ENCODE measurements at places on chromosomes 12 and 14.

DNA sequence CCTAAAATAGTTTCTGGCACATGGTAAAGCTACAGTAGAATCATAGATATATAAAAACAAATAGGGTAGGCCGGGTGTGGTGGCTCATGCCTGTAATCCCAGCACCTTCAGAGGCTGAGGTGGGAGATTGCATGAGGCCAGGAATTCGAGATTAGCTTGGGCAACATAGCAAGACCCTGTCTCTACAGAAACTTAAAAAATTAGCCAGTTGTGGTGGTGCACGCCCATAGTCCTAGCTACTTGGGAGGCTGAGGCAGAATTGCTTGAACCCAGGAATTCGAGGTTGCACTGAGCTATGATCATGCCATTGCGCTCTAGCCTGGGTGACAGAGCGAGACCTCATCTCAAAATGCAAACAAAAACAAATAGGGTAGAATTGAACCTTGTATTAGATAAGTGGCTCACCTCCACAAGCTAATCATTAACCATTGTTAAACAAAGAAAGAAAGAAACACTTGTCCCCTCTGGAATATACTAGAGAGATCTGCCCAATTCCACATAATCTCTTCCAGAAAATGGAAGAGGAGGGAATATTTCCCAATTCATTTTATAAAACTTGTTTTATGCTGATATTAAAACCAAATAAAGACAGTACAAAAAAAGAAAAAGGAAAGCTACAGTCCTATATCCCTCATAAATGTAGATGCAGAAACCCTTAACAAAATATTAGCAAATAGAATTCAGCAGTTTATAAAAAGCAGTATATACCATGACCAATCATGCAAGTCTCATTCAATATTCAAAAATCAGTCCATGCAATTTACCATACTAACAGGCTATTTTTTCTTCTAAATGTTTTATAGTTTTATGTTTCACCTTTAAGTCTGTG is 22.7 kb upstream of the DHRS2 start:
- no peak for DNase-seq

DNA sequence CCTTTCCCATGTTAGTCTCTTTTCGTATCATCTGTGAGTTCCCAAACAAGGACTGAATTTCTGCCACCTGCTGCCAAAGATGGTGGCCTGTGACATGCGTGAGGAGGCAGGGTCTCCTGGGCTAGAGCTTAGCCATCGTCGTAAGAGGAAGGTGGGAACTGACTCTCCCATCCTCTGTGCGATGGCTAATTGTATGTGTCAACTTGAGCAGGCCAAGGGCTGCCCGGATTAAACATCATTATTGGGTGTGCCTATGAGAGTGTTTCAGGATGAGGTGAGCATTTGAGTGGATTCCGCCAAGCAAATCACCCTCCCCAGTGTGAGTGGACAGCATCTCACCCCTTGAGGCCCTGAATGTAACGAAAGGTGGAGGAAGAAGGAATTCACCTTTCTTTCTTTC is 220.7 kb upstream of the DIO3 start:
- DNase-seq = no peak

- no peak for DNase-seq
These were observed 7.1 kb downstream of the RHOF start for GRCh38 chr12:121786440-121786825.

GRCh38 chr12:55906056-55906455 is 21.6 kb downstream of the PYM1 start:
- no peak for DNase-seq

DNA sequence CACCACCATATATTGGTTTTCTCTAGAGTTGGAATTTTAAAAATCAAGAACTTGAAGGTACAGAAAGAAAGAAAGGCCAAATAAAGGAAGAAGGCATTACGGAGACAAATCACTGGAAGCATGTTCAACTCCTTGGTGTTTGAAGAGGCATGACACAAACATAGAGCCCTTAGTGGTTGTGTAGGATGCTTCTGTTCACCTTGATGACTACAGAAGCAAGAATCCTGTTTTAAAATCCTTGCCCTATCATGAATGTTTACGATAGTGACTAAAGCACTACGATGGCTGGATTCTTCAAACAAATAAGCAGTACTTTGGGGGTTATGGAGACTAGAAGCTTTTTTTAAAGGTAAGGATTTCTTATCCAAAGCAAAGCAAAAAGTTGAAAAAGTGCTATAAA is 10.3 kb upstream of the ISM2 start:
- DNase-seq = no peak

GRCh38 chr14:96057738-96058137 is 18.6 kb downstream of the C14orf132 start:
- DNase-seq = no peak

DNA sequence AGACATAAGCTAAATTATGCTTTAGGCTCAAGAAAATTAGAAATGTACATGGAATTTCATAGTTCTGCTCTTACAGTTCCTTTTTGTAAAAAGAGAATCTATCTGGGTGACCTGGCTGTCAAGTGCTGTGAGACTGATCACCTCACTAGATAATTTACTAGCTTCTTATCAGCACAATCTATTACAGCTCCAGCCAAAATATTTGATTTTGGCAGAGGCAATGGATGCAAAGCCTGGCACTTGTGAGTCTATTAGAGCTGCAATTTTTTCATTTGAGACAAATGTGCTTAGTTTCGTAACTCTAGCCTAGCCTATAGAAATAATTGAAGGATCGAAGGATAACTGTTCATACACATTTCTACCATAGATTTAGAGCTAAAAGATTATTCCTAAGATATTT is 927.5 kb downstream of the SLC6A15 start:
- no peak for DNase-seq

GRCh38 chr12:97063292-97063935 is 156.4 kb downstream of the NEDD1 start:
- DNase-seq = no peak

GRCh38 chr12:96061864-96062453 is 26.6 kb upstream of the LTA4H start:
- DNase-seq = peak; percentile 3

GRCh38 chr14:38073641-38074040 is 134.1 kb upstream of the SSTR1 start:
- no peak for DNase-seq

DNA sequence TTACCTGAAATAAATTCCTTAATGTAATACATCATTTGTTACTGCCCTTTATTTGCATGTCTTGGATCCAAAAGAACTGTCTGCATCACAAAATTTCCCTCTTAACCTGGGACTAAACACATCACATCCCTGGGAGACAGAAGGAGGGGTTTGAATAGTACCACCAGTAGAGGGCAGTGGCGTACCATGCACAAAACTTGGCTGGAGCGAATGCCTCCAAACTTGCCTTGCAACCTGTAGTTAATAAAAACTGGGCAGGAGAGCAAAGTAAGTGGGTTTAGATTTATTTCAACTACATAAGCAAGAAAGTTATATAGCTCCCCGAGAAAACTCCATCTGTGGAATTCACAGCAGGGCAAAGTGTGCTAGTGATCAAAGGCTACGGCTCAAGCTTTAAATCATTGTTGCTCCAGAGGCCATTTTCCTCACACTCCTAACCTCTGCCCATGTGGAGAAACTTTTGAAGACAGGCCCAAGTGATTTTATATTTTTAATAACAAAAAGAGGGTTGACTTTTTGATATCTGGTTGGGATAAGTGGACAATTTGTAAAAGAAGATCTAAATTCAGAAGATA is 1176.7 kb upstream of the SEL1L start:
- peak; percentile 75 for DNase-seq

DNA sequence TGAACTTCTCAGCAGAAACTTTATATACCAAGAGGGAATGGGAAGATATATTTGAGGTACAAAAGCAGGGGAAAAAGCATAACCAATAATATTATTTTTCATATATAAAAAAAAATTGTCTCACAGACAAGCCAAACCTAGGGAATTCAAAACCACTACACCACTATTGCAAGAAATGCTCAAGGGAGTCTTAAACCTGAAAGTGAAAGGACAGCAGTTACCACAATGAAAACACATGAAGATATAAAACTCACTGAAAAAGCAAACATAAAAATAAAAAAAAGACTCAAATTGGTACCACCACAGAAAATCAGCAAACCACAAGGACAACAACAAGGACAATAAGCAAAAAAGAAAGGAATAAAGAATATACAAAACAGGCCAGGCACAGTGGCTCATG is 131.9 kb downstream of the CEP128 start:
- no peak for DNase-seq

- peak; percentile 51 for DNase-seq
These were observed 930.5 kb upstream of the NOVA1 start for GRCh38 chr14:27528328-27528727.

- no peak for DNase-seq
These were observed 1.0 kb upstream of the KDM2B start for GRCh38 chr12:121581686-121582429.

GRCh38 chr14:51805541-51805940 is 54.9 kb upstream of the GNG2 start:
- DNase-seq = no peak

DNA sequence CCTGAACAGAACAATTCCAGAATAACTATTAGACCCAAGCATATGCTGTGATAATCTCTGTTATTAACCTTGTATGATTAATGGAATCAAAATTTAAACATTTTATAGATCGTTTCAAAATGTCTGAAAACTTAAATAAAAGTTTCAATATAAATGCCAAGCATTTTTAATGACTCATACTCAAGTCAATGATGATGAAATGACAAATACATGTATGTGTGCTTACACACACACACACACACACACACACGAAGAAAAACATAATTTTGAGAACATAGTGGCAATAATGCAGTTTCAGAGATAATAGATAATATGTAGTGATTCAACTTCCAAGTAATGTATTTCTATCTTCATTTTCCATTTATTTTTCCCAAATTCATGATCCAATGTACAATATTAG is 384.9 kb upstream of the FOXG1 start:
- DNase-seq = no peak

DNA sequence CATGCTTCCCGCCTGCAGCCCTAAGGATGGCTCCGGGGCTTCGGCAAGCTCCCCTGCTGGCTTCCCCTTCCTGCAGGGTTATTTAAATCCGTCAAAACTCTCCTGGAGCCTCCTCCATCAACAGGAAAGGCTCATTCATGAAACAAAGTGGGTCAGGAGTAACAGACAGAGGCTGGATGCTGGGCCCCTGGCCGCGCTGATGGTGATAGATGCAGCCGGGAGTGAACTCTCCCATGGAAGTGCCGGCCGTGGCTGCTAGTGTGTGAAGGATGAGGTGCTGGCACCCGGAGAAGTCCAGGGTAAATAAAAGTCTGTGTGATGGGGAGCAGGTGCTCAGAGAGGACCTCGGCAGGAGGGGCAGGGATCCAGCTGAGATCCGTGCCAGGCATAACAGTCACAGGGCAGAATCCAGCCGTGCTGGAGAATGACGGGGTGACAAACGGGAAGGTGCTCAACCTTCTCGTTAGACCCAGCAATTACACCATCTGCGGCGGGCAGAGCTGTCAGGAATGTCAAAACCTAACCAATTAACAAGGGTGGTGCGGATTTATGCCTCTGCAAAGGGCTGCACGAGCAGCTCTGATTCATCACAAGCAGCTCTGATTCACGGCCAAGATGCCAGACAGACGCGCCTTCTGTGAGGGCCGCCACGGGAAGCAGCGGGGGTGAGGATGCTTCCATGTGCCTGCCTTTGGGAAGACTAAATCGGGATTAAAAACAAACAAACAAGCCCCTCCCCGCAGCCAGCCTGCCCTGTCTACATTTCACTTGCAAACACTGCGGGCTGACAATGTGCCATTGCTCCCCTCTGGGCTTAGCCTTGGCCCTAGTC is 55.6 kb downstream of the SYNE3 start:
- peak; percentile 95 for DNase-seq

GRCh38 chr14:22821193-22822015 is 6.2 kb upstream of the SLC7A7 start:
- DNase-seq = no peak

- DNase-seq = no peak
These were observed 76.7 kb downstream of the DIP2B start for GRCh38 chr12:50581226-50582184.

GRCh38 chr12:30098677-30099076 is 314.9 kb upstream of the TMTC1 start:
- DNase-seq = no peak

- no peak for DNase-seq
These were observed 267.6 kb downstream of the ADGRD1 start for GRCh38 chr12:131221061-131221956.

- no peak for DNase-seq
These were observed 19.5 kb downstream of the PTGDR start for GRCh38 chr14:52286661-52287649.

- no peak for DNase-seq
These were observed 25.7 kb downstream of the PPP1CC start for GRCh38 chr12:110717037-110717436.

DNA sequence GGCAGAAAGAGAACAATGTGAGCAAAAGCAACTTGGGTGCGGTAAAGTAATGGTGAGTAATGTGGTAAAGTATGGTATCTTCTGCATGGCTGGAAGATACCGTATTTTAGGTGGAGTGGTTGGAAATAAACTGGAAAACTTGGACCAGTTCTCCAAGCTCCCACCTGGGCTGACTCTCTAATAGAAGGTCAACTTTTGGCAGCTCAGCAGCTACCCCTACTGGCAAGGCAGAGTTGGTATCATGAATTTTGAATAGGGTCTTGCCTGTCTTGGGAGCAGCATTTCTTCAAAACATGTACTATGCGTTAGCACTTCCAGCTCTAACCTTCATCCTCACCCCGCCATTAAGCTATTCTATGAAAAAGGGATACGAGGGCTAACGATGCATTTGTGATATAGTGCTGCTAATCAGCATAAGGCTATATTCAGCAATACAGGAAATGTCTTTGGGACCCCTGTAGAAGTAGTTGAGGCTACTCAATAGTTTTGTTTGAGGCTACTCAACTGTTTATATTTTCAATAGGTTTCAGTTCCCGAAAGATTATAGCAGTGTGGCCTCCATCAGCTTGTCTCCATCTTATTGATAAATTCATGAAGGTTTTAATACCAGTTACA is 276.3 kb upstream of the FAR2 start:
- DNase-seq = peak; percentile 40

DNA sequence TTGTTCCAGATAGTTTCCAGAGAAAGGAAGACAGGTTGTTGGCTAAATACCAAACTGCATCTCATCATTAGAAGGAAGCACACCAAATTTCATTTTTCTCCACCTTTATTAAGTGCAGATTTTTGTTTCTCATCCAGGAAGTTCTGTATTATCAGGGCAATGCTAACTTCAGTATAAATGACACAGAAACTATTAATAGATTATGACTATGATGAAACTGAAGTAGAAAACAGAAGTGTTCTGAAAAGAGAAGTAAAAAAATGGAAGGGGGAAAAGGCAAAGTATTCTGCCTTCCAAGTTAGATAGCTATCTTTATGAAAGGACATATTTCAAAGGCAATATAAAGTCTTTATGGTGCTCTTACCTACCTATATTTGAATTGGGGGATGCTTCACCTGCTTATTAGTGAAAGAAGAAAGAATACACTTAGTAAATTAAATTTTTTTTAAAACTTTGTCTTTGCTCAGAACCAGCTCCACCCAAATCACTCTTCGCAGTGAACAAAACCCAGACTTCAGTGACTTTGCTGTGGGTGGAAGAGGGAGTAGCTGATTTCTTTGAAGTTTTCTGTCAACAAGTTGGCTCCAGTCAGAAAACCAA is 223.9 kb downstream of the PTPRO start:
- no peak for DNase-seq
